Substantia nigra (tissue), 51 donors: ENCODE measurements at places on chromosomes 7 and 10.
A peak's percentile ranks its signal among the peaks of the same experiment; 100 is the strongest.

DNA sequence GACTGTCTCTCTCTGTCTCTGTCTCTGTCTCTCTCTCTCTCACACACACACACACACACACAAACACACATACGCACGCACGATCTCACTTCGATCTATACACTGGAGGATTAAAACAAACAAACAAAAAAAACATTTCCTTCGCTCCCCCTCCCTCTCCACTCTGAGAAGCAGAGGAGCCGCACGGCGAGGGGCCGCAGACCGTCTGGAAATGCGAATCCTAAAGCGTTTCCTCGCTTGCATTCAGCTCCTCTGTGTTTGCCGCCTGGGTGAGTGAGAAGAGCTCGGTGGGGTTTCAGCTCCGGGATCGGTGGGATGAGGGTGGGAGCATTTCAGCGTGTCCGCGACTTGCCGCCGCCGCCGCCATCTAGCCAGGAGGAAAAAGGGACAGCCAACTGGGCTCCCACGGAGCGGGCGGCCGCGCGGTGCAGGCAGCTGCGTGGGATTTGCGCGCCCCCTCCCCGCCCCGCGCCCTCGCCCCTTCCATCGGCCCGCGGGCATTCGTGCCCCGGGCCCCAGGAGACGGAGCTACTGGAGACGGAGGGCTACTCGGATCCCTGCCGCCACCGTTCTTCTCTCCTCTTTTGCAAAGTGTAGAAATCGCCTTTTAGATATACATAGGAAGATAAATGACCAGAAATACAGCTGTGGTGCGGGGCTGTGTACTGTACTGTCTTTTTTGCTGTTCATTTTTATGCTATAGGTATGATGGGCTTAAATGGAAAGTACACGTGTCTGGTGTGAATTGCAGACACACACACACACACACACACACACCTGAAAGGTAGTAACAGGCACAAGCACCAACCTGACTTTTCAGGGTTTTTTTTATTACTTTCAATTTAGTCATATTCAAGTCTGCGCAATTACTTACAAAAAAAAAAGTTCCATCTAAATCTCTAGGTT is 581 bp downstream of the PTPRZ1 start:
- DNase-seq, result no peak

DNA sequence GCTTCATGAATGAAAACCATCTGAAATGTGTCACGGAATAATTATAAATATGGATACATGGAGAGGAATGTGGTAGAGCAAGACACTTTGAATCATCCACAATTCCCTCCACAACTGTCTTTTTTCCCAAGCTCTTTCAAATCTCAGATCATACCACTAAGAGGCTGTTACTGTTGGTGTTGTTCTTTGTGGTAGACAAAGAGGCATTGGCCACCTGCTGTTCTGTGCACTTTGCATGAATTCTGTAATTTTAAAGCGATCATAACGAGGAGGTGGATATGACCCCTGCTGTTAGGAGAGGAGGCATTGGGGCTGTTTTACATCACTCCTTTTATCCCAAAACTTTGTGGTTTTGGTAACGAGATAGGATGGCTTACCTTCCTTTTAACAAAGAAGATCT is 141.2 kb upstream of the KLF6 start:
- no peak for DNase-seq

- DNase-seq, result no peak
Observed at GRCh38 chr10:113447278-113447677, 105.6 kb upstream of the HABP2 start.

DNA sequence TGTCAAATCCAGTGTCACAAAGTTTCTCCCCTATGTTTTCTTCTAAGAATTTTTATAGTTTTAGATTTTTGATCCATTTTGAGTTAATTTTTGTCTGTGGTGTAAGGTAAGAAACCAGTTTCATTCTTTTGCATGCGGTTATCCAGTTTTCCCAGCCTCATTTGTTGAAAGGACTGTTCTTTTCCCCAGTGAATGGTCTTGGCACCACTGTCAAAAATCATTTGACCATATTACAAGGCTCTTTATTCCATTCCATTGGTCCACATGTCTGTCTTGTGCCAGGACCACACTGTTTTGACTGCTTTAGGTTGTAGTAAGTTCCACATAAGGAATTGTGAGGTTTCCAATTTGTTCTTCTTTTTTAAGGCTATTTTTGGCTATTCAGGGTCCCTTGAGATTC is 64.0 kb downstream of the INPP5A start:
- DNase-seq, result no peak

GRCh38 chr10:113056441-113057021 is 106.5 kb downstream of the TCF7L2 start:
- DNase-seq, result no peak

DNA sequence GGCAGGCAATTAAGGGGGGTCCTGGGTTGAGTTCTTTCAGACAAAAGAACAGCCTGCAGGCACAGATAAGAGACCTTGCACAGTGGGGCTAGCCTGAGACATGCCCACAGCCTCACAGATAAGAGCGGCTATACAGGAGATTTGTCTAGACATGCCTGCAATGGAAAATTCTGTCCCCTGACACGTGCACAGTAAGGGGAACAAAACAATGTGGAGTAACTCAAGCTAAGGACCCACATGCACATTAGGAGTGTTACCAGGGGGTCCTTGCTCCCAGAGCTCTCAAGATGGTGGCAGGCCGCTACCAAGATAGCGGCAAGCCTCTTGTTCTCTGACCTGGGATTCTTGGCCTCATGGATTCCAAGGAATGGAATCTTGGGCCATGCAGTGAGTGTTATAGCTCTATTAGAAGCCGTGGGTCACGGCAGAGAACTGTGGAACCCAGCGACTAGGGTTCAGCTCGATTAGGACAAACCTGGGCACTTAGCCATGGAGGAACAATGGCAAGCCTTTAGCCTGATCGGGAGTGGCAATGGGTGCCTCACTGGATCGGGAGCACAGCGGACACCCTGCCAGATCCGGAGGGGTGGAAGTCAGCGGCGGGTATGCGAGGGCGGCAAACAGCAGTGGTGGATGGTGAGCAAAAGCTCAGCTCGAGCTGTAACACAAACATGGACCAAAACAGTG is 196.9 kb downstream of the CCSER2 start:
- DNase-seq, result no peak

GRCh38 chr10:26408858-26409494 is 29.2 kb upstream of the APBB1IP start:
- DNase-seq, result no peak

- DNase-seq, result no peak
Observed at GRCh38 chr7:117630907-117631564, 151.2 kb downstream of the CFTR start.

DNA sequence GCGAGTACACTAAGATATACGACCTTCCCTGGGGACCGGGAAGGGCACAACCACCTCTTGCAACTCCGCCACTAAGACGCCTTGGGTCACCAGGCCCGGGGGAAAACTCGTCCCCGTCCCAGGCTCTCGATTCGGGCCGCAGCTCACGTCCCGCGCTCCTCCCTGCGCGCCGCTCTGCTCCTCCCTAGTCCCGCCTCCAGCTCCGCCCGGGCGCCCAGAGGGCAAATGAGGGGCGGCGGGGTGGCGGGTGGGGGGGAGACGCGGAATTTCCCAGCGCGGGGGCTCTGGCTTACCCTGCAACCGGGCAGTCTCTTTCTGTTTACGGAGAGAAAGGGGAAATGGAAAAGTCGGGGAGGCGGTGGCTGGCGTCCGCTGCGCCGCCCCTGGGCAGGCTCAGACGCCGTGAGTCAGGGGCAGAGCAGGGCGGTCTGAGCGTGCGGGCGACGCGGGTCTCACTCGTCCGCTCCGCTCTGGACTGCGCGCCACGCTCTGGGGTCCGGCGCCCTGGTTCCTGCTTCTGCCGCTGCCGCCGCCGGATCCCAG is at the start of gene MAP3K8:
Gene MAP3K8 (plus strand): TSS at position 455 of the 543 bp plus-strand sequence. CDS start 4,755 bp downstream, outside the sequence.
- DNase-seq, result peak; percentile 86

GRCh38 chr10:117936976-117937375 is 109.8 kb downstream of the RAB11FIP2 start:
- DNase-seq, result no peak

DNA sequence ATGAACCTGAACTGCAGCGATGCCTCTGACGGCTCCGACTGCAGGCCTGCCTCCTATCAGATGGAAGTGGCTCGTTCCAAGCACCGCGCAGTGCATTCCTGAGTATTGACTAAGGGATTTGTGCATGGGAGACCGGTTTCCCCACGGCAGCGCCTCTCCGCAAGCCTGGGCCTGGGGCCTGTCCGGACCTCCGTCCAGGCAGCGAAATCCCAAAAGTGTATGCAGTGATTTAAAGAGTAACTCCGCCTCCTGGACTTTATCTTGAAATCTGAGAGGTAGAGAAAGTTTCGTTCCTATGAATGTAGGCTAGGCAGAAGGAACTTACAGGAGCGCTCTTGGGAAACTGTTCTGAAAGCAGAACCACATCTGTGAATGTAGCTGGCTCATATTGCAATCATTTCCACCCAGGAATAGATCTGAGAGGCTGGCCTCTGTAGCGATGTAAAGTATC is 106.2 kb upstream of the CELF2 start:
- DNase-seq, result no peak

GRCh38 chr7:7438851-7439250 is 96.8 kb downstream of the COL28A1 start:
- no peak for DNase-seq

DNA sequence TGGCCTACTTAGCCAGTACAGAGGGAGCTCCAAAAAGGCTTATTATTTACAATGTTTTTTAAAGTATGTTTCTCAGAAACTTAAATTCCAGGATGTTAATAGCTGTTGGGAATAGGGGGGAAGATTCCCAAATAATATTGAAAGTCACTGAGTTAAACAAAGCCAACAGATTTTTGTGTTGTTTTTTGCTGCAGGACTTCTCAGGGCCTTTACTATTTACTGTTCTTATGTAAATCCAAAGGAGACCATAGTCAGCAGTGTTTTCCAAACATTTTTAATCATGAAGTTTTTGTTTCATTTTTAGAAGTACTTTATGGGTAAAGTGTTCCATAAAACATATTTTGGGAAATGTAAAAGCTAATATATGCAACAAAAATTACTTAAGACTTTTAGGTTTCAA is 100.4 kb upstream of the GSDME start:
- no peak for DNase-seq

- no peak for DNase-seq
Observed at GRCh38 chr10:63241841-63242281, 108.7 kb downstream of the NRBF2 start.

DNA sequence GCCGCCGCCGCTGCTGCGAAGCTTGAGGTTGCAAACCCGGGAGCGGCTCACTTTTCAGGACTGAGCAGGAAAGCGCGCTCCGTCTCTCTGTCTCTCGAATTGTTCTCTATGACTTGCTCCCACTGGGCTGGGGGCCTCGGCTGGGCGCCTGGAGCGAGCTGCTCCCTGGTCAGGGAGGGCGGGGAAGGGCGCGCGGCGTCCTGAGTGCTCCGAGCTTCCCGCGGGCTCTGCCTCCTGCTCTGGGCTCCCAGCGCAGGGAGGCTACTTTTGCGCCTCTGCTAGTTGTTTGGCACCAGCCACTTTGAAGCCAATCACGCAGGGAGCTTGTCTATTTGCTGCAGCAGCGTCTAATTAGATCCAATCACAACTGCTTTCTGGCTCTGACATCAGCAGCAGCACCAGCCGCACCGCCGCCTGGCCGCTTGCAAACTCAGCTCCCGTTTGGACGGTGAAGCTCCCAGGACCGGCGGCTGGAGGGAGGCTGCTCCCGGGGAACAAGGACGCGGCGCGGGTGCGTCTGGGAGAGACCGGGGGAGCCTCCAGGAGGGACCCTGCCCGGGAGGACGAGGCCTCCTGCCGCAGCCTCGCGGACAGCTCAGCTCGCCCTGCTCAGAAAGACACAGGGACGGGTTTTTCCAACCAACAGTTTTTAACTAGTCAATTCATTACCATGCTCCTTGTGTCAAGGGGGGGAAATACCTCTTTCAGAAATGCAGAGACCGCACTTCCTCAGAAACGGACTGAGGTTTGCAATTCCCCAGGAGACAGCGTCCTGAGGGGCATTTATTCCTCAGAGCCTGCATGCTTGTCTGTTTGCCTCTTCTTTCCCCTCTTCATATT is at the start of gene ADARB2:
Gene ADARB2 (minus strand): TSS at position 304 of the 840 bp plus-strand sequence.
- peak; percentile 28 for DNase-seq

GRCh38 chr10:61565819-61566560 is 96.7 kb upstream of the CABCOCO1 start:
- no peak for DNase-seq

- DNase-seq, result no peak
Observed at GRCh38 chr7:32941181-32941580, 16.1 kb upstream of the FKBP9 start.

GRCh38 chr7:73742753-73743641 is 4.4 kb upstream of the ABHD11 start:
- DNase-seq, result peak; percentile 52

- DNase-seq, result no peak
Observed at GRCh38 chr7:24709585-24710360, 47.5 kb downstream of the GSDME start.

DNA sequence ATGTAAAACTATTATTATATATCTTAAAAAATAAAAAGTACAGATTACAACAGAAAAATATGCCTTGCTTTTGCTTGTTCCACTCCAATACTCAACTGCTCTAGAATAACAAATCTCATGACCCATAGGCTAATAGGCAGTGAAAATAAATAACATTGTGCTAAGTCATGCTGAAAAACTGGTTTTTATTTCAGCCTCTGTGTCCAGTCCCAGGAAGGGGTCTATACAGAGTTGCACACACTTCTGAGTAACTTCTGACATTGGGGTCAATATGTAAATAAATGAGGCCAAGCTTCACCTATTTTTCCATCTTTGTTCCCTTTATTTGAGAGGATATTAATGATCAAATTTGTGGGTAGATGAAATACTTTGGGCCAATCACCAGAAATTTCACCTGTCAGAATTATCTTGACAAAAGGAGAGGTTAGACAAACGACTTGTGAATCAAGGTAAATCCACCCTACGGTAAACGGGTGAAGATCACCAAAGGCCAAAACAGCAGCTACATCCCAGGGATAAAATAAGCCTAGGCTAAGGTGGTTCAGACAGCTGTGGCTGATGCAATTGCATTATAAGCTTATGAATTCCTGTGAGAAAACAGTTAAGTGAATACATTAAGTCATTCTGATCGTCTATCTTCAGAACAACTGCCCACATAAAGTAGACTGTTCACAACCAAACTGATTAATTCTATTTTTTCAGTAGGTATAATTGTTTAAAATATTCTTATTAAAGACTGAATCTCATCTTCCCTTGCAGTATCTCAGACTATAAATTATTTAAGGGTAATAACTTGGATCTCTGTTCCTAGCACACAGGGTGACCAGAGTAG is 87.5 kb downstream of the UBE2H start:
- DNase-seq, result no peak

GRCh38 chr7:55309040-55309991 is 55.8 kb upstream of the LANCL2 start:
- DNase-seq, result no peak

DNA sequence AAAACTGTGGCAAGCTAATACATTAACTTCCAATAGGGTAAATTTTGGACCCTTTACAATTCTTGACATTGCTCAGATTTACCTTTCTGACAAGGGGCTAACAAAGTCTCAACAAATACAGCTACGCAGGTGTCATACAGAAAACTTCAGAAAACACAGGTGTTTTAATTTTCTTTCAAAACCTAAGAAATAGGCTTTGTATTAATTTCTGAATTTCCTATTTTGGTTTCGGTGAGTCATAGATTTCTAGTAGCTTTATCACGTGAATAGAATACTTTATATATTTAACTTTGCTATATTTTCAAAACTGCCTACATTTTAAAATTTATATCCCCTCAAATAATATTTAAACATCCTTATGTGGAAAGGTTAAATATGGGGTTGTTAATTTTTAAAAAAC is 215.3 kb downstream of the DGKB start:
- no peak for DNase-seq

- DNase-seq, result no peak
Observed at GRCh38 chr10:60048091-60048501, 141.7 kb upstream of the CCDC6 start.

GRCh38 chr10:64394744-64395143 is 873.5 kb downstream of the REEP3 start:
- DNase-seq, result no peak
